ENCODE measurements at places on chromosomes 13 and 19.

- ATAC-seq: no peak
Observed at GRCh38 chr19:51742789-51743188, 8.9 kb downstream of the FPR1 start.

DNA sequence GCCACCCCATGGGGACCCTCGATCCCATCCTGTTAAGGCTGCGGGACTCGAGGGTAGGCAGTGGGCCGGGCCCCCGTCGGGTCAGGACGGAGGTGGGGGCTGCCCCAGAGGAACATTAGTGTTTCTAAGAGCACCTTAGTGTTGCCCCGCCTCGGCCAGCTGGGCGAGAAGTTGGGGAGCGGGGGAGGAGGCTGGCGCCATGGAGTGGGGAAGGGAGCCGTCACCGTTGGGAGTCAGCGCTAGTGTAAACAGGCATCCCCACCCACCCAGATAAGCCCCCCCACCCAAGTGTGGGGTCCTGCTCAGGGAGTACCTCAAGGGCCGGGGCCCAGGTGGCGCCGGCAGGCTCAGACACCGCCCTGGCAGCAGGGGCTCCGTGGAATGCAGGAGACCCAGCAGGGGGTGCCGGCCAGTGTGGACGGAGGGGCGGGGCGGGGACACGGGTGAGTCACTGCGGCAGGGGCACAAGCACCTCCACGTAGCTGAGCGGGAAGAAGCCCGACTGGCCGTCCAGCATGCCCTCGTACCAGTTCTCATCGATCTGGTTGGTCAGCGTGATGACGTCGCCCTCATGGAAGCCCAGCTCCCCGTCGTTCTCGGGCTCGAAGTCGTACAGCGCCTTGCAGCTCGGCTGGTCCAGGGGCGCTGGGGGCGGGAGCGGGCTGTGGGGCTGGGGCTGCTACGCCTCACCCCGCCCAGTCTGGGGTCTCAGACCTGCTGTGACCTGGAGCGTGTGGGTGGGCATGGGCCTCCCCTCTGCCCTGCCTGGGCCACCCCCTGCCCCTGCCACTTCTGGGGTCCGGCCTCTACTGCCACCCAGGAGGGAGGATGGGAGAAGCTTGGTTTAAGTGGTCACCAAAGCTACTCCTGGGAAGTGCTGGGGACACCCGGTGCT lies 18.0 kb downstream of the MPND start:
- no peak for ATAC-seq

- no peak for ATAC-seq
Observed at GRCh38 chr13:95596701-95597100, 44.2 kb downstream of the CLDN10 start.

GRCh38 chr13:22050951-22051563 lies 380.2 kb downstream of the FGF9 start:
- no peak for ATAC-seq

DNA sequence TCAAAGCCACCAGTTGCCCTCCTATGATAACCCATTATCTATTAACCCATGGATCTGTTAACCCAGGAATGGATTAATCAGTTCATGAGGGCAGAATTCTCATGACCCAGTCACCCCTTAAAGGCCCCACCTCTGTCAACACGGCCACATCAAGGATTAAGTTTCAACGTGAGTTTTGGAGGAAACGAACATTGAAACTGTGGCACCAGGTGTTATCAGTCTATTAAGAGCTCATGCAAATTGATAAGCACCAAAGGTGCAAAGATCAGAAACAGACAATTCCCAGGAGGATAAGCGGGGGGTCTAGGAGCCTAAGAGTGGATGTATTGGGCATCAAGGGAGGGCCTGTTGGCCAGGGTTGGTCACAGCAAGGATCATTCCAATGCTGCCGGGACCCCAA lies 19.9 kb upstream of the ELAVL1 start:
- no peak for ATAC-seq

DNA sequence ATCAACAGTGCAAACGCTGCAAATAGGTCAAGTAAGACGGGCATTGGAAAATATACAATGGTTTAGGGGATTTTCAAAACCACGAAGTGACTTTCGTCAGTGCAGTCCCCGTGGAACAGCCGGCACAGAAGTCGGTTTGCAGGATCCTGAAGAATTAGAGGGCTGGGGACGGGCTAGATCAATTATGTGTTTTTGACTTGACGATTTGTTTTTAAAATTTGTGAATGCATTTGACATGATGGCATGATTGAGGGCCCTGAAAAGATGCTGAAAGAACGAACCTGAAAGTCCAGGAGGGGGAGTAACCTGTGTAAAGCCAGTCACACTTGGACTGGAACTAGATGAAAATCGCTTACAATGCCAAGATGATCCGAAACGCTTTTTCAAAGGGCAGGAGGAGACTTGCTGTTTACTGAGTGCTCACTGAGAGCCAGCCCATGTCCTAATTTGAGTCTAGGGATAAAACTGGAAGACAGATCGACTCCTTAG lies 8.9 kb upstream of the DGKH start:
- ATAC-seq: peak; percentile 39

- ATAC-seq: no peak
Observed at GRCh38 chr19:18345296-18345695, 4.9 kb downstream of the PGPEP1 start.

DNA sequence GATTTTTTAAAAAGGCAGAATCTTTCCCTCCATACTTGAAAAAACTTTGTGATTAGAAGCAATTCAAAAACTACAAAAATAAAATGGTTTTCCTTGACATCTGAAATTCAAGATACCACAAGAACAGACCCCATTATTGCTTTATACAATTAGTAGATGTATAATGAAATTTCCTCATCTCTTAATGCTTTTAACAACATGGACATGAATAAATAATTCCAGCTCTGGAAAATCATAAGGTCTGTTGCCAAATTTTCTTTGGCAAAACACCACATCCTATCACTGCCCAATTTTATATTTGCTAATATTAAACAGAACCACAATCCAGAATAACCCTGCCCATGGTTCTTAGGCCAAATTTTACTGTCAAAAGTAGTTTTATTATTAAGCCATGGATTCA lies 1543.6 kb upstream of the MIR17HG start:
- ATAC-seq: no peak

- no peak for ATAC-seq
Observed at GRCh38 chr13:42656958-42657357, 83.0 kb downstream of the TNFSF11 start.

DNA sequence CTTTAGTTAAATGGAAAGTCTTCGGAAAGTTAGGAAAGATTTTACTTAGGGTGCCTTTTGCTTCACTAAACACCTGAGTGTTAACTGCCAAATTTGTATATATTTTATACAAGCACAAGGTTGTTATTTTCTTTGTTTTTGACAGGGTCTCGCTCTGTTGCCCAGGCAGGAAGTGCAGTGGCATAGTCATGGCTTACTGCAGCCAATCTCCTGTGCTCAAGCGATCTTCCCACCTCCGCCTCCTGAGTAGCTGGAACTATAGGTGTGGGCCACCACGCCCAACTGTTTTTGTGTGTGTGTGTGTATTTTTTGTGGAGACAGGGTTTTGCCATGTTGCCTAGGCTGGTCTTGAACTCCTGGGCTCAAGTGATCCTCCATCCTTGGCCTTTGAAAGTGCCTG lies 16.2 kb downstream of the KCTD4 start:
- ATAC-seq: peak; percentile 50

GRCh38 chr19:49342291-49342721 lies 7.1 kb downstream of the CD37 start:
- no peak for ATAC-seq

GRCh38 chr19:36103842-36104552 lies 6.9 kb upstream of the OVOL3 start:
- ATAC-seq: no peak

- ATAC-seq: no peak
Observed at GRCh38 chr13:41802043-41802683, 158.7 kb downstream of the VWA8 start.

GRCh38 chr13:34681405-34681955 lies 260.6 kb upstream of the NBEA start:
- no peak for ATAC-seq

GRCh38 chr13:21979161-21979806 lies 308.4 kb downstream of the FGF9 start:
- ATAC-seq: no peak

- no peak for ATAC-seq
Observed at GRCh38 chr13:37695200-37695599, 96.6 kb upstream of the POSTN start.

- no peak for ATAC-seq
Observed at GRCh38 chr13:96193728-96194310, 103.9 kb downstream of the HS6ST3 start.

DNA sequence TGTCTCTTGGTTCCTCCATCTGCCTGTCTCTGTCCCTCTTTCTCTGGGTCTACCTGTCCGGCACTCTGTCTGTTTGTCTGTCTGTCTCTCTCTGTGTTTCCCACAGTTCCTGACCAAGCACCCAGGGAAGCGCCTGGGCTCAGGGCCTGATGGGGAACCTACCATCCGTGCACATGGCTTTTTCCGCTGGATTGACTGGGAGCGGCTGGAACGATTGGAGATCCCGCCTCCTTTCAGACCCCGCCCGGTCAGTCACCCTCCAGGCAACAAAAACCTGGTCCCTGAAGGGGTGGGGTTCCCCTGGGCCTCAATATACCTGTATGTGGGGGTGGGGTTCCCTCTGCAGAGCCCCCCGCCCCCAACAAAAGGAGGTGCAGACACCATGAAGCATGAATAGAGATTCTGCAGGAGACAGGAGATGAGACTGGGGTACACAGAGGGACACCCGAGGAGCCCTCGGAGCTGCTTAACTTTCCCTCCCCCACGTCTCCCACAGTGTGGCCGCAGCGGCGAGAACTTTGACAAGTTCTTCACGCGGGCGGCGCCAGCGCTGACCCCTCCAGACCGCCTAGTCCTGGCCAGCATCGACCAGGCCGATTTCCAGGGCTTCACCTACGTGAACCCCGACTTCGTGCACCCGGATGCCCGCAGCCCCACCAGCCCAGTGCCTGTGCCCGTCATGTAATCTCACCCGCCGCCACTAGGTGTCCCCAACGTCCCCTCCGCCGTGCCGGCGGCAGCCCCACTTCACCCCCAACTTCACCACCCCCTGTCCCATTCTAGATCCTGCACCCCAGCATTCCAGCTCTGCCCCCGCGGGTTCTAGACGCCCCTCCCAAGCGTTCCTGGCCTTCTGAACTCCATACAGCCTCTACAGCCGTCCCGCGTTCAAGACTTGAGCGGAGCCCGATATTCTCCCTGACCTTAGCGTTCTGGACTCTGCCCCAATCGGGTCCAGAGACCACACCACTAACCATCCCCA lies 2.6 kb upstream of the CACNG7 start:
- ATAC-seq: no peak

GRCh38 chr13:38223089-38223488 lies 126.6 kb upstream of the UFM1 start:
- ATAC-seq: no peak

GRCh38 chr19:40682431-40682964 lies 8.0 kb downstream of the NUMBL start:
- ATAC-seq: no peak

DNA sequence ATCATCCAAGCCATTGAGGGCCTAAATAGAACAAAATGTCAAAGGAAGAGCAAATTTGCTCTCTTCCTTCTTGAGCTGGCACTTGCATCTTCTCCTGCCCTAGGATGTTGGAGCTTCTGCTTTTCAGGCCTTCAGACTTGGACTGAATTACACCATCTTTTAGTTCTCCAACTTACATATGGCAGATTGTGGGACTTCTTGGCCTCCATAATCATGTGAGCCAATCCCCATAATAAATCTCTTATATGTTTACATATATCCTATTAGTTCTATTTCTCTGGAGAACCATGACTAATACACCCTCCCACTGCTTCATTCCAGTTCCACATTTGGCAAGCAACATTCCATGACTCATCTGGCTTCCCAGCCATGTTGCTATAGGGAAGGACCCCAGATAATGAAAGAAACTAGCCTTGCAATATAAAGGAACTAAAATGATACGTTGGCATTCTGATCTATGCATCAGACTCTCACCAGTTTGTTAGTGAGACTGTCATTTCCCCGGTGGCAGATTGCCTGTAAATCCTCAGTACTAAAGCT lies 11.0 kb upstream of the ACOD1 start:
- ATAC-seq: no peak

DNA sequence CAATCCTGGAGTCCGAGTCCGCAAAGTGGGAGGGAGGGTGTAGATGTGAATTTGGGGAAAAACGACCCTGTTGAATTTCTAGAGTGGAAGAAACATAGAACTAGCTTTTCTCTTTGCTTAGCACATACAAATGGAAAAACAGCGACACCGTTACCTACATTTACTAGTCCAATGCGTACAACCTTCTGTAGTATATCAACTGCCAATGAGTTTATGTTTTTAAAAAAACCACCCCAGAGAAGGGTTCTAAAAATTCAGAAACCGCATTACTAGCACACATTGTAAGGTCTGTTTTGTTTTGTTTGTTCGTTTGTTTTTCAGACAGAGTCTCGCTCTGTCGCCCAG lies 332 bp upstream of the SUPT20H start:
- peak; percentile 51 for ATAC-seq

- no peak for ATAC-seq
Observed at GRCh38 chr19:41599175-41599966, 23.4 kb downstream of the CEACAM21 start.

DNA sequence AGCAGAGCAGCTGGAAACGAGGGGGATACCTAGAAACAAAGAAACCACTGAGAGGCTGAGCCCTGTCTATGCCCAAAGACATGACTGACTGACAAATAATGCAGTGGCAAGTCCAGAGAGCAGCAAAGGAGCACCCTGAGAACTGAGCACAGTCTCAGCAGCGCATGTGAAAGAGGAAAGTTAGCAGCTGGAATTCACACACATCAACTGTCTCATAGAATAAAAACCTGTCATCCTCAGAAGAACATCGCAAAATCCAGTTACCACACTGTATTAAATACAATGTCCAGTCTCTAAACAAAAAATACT lies 24.1 kb upstream of the DLEU7 start:
- ATAC-seq: no peak

GRCh38 chr13:100838387-100838786 lies 163.8 kb upstream of the TMTC4 start:
- no peak for ATAC-seq

- no peak for ATAC-seq
Observed at GRCh38 chr13:27104606-27105005, 67.0 kb downstream of the USP12 start.

DNA sequence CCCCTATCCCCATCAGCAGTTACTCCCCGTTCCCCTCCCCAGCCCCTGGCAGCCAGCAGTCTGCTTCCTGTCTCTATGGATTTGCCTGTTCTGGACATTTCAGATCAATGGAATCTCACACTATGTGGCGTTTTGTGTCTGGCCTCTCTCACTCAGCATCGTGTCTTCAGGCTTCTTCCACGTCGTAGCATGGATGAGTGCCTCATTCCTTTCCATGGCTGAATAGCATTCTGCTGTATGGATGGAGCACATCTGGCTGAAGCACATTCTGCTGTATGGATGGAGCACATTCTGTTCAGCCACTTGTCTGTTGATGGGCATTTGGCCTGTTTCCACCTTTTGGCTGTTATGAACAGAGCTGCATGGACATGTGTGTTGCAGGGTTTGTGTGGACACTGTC lies 29.5 kb downstream of the CRTC1 start:
- ATAC-seq: no peak

GRCh38 chr19:16024266-16025107 lies 51.8 kb upstream of the TPM4 start:
- ATAC-seq: no peak

GRCh38 chr19:43620061-43621001 lies 902 bp upstream of the ZNF428 start:
- ATAC-seq: peak; percentile 9

- no peak for ATAC-seq
Observed at GRCh38 chr13:51826606-51827005, 18.4 kb downstream of the TMEM272 start.

All from stimulated activated memory B cell treated with anti-CD40 and anti-IgM and Interleukin-4, amounts not matched to agents 10 μg/mL and 1 μg/mL and 100 μg/mL, for 72 hours (primary cell).